ENCODE measurements at places on chromosomes 7 and 10. TPM values are rescaled to one million over a fixed set of nuclear protein-coding genes. Genes with fewer than 3 reads are reported as not detected.

Gene NKX1-2
- not detected for total RNA-seq

Gene FAM25C
- total RNA-seq, result not detected

Gene GRM3
- total RNA-seq, result not detected

Gene TCTN3
- 52.5 TPM for total RNA-seq

Gene MYOF
- total RNA-seq, result 234 TPM

Gene RELN
- 0.29 TPM for total RNA-seq

Gene ASAH2
- total RNA-seq, result 0.71 TPM

Gene AKR1C1
- total RNA-seq, result 11.7 TPM

Gene MRPS33
- 24.1 TPM for total RNA-seq

Gene MET
- total RNA-seq, result 44.5 TPM

Gene CRHR2
- not detected for total RNA-seq

Gene HGF
- 167 TPM for total RNA-seq

All from myometrial cell (primary cell).